Kidney (tissue), 22 donors: ENCODE measurements at places on chromosomes 2 and 18. TPM values are rescaled to one million over a fixed set of nuclear protein-coding genes. Genes with fewer than 3 reads are reported as not detected.

DNA sequence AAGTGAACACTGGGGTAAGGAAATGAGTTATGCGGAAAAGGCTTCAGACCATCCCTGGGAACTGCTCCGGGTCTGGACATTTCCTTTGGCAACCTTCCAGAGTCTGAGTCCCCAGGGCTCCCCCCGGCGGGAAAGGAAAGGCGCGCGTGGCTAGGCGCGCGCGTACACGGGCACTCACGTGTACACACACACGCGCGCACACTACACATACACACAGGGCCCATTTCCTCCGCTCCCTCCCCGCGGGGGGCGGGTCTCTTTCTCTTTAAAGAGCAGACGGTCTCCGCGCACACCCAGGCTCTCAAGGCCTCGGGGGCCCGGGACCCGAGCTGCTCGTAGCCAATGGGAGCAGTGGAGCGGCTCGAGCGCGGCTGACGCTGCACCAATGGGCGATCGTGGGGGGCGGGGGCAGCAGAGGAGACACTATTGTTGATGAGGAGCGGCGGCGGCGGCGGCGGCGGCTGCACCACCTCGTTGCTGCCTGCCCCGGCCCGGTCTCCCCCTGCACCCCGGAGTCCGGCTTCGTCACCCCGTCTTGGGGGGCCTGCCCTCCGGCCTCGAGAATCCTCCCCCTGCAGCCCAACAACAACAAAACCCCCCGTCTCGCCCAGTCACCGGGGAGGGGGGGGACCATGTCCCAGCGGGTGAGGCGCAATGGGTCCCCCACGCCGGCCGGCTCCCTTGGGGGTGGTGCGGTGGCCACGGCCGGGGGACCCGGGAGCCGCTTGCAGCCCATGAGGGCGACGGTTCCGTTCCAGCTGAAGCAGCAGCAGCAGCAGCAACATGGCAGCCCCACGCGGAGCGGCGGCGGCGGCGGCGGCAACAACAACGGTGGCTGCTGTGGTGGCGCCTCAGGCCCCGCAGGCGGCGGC, at the start of gene FAM117B:
Gene FAM117B (plus strand): TSS at position 414 of the 872 bp plus-strand sequence. CDS start 219 bp downstream, at position 633.
- DNase-seq, result peak; percentile 99

- DNase-seq, result no peak
Measured at GRCh38 chr18:77076111-77076510, 56.5 kb downstream of the MBP start.

DNA sequence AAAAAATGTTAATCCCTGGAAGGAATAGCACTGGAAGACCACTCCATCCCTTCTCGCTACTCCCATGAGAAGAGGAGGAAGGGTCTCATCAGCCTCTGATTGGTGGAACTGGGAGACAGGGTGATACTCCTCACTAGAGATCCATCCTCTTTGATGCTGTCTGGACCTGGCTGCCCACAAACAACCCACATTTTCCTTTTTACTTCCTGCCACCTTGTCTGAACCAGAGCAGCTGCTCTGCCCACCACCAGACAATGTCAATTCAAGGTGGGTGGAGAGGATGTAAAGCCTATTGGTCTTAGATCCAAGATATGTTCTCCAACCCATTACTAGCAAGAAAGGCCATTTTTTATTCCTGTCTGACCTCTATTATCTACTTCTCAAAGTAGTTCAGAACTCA, 246.9 kb upstream of the TANK start:
- no peak for DNase-seq

GRCh38 chr2:30109856-30110255, 37.0 kb upstream of the YPEL5 start:
- DNase-seq, result no peak

DNA sequence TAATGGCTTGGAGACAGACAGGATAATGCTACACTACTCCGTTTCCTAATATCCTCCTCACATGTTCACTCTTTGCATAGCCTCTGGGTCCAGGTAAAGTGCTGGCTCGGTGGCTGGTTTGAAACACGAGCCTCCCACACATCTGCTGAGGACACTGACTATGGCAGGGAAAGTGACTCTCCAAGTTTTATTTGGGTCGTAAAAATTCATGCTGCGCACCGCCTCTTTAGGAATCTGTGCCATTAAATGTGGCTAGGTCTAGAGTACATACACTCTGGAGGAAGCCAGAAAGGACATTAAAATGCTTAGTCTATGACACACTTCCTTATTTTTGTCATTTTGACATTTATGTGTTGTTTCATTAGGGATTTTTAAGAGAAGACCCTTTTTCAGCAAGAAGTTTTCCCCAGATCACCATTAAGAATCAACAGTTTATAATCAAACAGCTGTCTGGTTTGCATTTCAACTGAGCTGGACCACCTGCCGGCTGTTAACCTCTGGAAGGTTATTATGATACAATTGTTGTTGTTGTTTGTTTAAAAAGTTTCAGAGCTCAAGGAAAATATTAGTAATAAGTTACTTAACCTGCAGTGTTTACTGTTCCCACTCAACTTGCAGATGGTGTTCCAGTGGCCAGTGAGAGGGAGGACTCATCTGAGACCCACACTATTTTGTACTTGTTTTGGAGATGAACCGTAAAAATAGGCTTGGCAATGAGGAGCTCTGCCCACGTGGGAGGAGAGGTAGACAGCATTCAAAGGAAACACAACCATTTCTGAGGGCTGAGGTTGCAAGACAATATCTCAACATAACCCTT, 443.3 kb upstream of the MEIS1 start:
- peak; percentile 88 for DNase-seq

- no peak for DNase-seq
Measured at GRCh38 chr2:217289177-217289906, 429.5 kb upstream of the TNP1 start.

- DNase-seq, result no peak
Measured at GRCh38 chr2:101109451-101110118, 41.6 kb downstream of the TBC1D8 start.

DNA sequence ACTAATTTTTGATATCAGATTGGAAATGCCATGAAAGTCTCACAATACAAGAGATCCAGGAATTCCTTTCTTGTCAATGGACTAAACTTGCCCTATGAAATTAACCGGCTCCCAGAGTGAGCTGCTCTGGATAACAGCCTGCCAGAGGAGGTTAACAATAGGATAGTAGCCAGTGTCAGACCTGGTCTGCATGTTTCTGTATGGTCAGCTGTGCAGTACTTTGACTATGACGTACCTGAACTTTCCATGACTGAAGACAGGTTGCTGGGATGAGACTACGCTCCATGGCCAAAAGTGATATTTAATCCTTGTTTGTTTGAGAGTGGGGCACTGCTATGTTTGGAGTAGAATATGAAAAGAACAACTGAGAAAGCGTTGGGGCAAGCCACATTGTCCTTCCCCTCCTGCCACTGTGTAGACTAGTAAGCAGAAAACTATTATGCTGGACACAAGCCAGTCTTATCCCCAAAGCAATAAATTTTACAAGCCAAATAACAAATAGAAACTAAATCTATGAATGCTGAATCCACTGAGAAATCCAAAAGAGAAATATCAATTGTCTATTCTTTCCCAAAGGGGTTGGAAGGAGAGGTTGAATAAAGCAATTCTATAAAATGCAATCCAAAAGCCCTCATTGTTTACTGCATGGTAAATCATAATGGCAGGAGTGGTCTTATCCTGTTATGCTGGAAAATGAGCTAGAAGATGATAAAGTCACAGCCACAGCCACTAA, 115.5 kb upstream of the CYP26B1 start:
- DNase-seq, result no peak

DNA sequence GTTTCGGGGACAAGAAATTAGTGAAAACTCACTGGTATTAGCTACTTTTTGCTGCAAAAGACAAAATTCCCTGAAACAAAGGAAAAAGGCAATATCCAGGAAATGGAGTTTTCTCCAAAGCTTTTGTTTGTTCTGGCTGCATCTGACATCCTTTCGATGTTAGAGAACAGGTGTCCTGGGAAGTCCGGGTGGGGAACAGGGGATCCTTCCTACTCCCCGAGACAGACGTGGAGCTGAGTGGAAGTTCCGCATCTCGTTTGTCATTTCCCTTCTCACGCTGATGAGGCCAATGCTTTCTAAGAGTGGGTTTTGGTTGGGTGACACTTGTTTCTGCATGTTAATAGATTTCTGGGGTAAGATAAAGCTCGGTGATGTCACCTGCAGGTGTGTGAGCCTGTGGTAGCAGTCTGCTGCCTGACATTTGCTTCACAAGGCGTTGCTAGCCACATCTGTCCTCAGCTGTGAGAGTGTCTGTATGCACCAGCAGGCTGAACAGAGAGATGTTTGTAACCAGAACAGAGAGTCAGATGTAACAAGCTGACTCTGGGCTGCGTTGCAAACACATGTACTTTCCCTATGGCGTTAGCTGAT, 125.9 kb downstream of the ACOXL start:
- DNase-seq, result no peak

Gene MYO5B
- polyA plus RNA-seq, result 17.8 TPM

Gene IHH
- polyA plus RNA-seq, result 3.1 TPM

Gene TCF23
- polyA plus RNA-seq, result not detected
